ENCODE measurements at places on chromosomes 6 and 20.
A peak's percentile ranks its signal among the peaks of the same experiment; 100 is the strongest.

- DNase-seq, result peak; percentile 73
These were observed 1729.5 kb downstream of the GRIK2 start for GRCh38 chr6:103122766-103123601.

DNA sequence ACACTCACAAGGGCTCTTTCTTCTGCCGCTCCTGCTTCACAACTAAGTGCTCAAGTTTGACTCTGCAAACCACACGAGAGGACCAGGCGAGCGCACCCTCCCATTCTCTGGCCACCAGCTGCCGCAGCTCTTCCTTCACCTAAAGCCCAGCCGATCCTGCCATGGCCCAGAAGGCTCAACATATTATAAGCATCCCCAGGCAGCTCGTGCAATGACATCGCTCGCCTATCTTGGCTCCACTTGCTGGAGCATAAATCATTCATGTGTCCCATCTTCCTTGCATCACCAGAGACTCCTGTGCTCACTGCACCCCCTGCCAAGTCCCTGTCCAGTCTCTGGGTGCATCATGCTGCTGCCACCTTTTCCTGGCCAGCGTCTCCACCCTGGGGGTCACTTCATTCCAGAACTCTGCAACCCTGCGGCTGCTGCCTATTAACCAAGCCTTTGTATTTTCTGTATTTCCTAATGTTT, 59.0 kb downstream of the PSMG4 start:
- DNase-seq, result no peak

- no peak for DNase-seq
These were observed 29.7 kb downstream of the FYN start for GRCh38 chr6:111843347-111844147.

DNA sequence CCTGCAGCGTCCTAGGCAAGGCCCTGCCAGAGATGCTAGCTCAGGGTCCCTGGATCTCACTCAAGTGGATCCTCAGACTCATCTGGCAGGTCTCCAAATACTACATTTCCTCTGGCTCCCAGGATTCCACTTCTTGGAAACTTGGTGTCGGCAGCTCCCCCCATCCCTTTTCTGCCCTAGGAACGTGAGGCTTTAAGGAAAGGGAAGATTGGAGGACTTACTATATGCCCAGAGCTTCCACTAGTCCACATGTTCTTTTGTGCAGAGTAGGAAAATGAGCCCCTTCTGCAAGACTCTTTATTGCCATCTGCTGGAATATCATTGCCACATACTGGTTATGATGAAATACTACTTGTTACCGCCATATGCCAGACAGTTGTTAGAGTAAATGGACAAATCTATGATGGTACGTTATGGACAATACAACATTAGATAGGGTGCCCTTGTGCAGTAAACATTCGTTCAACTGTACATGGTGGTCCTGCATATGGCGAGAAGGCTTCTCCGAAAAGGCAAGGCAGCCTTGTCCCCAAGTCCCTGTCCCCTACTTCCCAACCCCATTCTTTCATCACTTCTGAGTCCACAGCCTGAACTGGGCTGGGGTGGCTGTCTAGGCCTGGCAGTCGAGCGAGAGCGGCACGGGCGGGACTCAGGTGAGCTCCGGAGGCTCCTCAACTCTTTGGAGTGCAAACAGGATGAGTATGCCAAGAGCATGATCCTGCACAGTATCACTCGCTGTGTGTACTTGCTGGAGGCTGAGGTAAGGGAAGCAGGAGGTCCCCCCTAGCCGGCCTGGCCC, 780 bp downstream of the ARMC12 start:
- DNase-seq, result peak; percentile 85

GRCh38 chr6:30154709-30155519, 6.1 kb downstream of the TRIM10 start:
- no peak for DNase-seq

DNA sequence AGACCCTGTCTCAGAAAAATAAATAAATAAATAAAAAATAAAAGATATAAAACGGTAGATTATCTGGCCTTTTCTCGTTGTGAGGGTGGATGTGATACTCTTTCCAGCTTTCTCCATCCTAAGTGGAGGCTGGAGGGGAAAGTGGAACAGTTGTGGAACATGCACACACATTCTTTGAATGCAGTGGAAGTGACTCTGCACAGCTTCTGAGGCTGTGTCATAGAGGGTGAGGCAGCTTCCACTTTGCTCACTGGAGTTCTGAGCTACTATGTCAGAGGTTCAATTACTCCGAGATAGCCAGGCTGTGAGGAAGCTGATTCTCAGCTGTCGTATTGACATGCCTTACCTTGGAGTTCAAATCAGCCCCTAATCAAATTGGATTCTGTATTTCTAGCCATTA, 82.2 kb downstream of the CHMP4B start:
- no peak for DNase-seq

DNA sequence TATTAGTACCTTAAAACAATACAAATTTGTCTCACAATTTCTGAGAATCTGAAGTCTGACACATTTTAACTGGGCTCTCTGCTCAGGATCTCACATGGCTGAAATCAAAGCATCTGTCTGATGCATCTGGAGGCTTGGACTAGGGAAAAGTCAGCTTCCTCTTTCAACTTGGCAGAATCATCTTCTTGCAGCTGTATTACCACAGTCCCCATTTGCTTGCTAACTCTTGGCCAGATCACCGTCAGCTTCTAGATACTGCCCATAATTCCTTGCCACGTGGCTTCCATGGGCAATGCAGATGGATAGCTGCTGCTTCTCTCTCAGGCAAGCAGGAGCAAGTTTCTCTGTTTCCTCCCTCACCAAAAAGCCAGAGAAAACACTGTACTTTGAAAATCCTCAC, 1106.4 kb upstream of the CITED2 start:
- no peak for DNase-seq

GRCh38 chr6:46419576-46420002, 71.7 kb downstream of the RCAN2 start:
- DNase-seq, result peak; percentile 90

GRCh38 chr6:22954749-22955385, 385.5 kb downstream of the HDGFL1 start:
- no peak for DNase-seq

DNA sequence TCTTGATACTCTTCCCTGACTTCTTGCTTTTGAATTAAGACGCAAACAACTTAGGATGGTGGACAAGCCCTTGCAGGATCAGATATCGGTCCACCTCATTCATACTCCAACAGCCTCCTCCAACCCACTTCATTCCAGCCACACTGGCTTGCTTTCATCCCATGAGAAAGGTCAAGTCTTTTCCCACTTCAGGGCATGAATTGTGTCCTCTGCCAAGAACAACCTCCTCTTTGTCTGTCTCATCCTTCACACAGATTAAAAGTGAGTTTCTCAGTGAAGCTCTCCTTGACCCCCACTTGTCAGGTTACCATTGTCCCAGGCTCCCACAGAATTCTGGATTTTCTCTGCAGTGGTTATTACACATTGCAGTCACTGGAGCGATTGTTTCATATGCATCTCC, 91.8 kb upstream of the TGM3 start:
- no peak for DNase-seq
